NCI-H774 (cell line): ENCODE measurements at places on chromosomes 13 and 19.

GRCh38 chr19:28468701-28469459, 744.1 kb downstream of the UQCRFS1 start:
- DNase-seq, result no peak

DNA sequence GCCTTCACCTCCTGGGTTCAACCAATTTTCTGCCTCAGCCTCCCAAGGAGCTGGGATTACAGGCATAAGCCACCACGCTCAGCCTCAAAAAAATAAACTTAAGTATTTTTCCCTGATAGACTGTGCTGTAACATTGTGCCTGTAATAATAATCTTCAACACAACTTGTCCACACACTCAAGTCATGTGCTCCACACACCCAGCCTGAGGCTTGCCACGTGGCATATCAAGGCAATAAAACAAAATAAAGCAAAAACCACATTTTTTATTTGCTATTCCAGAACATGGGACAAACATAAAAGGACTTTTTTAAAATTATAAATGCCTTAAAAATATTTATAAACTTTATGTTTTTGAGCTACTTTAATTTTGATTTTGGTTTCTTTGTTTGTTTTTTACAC, 115.8 kb downstream of the NALCN start:
- DNase-seq, result no peak

DNA sequence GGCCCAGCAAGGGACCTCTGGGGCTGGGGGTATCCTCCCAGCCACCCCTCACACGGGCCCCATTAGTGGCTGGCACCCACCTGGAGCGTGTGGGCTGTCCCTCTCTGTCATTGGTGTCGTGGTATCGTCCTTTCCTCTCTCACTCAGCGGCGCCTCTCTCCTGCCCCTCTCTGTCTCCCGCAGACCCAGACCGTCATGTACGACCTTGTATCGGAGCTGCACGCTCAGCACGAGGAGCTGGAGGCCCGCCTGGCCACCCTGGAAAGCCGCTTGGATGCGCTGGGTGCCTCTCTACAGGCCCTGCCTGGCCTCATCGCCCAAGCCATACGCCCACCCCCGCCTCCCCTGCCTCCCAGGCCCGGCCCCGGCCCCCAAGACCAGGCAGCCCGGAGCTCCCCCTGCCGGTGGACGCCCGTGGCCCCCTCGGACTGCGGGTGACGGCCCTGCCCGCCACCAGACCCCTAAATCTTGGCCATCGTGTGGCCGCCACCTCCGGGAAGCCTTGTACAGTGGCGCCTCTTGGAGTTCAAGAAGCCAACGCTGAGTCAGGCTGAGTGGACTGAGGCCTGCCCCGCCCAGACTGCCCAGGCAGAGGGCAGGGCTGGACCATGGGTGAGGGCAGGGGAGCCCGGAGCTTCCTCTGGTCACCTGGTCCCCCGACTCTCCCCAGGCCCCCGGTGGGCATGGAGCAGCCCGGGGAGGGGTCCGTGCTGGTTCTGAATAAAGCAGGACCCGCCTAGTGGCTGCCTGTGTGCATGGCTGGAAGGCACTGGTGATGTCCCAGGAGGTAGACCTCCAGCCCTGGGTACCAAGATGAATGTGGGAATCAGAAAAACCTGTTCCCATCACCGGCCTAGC, 9.8 kb upstream of the ARRDC2 start:
- no peak for DNase-seq

- no peak for DNase-seq
These were observed 15.8 kb upstream of the SHISA2 start for GRCh38 chr13:26067601-26068000.

DNA sequence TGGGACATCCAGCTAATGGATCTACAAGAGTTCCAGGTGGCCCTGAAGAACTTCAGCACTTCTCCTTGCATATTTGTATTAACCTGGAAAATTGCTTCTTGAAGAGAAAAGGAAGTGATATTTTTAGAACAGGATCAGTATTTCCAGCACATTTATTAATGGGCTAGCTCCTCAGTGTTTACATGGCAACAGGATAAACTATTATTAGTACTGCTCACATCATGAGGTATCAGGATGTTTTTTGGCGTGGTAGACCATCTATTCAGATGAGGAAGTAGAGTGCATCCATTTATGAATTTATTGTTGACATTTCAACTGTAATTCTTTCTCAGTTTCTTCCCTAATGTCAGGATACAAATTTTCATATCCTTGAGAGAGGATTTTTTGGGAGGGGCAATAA, 144.4 kb downstream of the KCNRG start:
- no peak for DNase-seq

- no peak for DNase-seq
These were observed 4.3 kb downstream of the DOT1L start for GRCh38 chr19:2167896-2168618.

DNA sequence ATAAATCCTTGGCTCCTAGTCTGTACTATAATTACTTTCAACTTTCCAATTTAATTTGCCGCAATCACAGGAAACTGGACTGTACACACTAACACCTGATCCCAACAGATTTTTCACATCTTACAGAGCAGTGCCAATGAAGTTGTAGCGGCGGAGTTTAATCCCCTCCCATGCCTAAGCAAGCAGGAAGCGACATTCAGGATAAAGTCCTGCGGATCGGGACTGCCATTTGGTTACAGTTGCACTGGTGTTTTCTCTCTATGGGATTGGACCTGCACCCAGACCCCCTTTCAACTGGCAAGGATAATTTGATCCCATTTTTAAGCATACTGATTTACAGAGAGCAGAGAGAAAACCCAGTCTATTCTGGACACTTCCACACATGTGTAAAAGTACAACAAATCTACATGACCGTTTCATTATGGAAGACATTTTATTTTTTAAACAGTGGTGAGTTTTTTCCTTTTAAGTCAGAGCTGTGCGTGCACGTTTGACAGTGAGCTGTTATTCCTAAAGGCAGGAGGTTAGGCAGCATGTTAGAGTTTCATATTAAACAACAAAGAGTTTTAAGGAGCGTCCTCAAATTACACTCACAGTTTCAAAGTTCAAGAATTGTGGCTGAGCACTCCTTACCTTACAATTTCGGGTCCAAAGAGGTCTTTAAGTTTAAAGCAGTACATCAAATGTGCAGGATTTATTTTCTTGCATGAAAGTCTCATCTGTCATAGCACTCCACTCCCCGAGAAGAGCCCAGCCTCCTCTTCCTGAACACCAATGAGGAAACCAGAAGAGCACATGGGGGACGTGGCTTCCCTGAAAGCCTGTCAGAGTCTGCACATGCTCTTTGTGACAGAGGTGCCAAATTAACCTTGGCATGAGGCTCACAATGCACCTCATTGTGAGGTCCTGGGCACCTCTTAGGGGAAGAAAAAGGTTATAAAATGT, 141.6 kb upstream of the RFC3 start:
- peak; percentile 18 for DNase-seq

DNA sequence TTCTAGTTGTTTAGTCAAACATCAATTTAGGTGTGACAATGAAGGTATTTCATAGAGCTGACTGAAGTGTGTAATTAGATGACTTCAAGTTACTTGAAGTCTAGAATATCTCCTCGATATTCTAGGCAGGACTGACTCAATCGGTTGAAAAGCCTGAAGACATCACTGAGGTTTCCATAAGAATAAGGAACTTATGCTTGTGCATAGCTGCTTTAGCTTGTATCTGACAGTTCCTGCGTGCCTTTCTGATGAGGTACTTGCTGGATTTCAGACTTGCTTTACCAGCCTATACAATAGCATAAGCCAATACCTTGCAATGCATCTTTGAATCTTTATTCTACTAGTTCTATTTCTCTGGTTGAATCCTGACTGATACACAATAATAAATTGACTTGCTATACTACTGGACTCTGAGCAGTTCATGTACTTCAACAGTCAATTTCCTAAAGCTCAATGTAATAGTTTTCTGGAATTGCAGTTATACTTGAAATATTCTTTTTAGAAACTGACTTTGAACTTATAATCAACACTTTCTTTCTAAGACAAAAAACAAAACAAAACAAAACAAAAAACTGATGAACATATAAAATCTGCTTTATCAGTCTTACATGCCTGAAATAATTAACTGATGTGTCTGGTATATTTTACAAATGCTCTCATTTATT, 1534.8 kb downstream of the SLITRK5 start:
- DNase-seq, result no peak

GRCh38 chr19:4759388-4760284, 31.9 kb upstream of the FEM1A start:
- peak; percentile 93 for DNase-seq

- no peak for DNase-seq
These were observed 11.3 kb upstream of the ZBTB7A start for GRCh38 chr19:4077800-4078684.

DNA sequence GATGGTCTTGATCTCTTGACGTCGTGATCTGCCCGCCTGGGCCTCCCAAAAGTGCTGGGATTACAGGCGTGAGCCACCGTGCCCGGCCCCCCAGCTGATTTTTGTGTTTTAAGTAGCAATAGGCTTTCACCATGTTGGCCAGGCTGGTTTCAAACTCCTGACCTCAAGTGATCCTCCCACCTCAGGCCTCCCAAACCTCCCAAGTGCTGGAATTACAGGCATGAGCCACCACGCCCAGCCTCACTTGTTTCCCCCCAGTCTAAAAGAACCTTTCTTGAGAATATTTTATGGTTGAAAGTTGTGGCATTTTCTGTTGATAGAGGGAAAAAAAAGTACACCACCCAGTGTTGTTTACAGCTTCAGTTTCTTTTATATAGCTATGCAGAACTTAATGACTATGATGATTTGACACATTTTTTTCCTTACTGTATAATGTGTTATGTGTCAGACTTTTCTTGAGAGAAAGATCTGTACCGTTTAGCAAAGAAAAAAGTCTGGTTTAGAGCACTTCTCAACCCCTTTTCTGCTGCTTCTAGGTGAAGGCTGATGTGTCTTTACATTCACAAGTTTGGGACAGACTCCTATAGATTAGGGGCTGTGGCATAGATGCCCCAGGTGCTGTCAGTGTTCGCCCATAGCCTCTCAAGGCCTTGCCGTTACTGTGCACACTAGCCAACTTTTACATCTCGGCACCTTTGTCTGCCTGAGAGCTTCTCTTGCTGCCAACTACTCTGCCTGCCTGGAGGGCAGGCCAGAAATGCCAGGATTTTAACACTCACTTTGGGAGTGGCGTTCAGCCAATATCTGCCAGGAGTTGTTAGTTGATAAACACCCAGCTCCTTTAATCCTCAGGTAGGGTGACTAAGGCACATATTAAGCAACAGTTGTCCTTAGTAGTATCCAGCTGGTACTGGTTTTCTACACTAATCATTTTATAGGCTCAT, 33.0 kb downstream of the KCTD4 start:
- no peak for DNase-seq
